Choroid plexus epithelial cell (primary cell): ENCODE measurements at places on chromosomes 7 and 10.

DNA sequence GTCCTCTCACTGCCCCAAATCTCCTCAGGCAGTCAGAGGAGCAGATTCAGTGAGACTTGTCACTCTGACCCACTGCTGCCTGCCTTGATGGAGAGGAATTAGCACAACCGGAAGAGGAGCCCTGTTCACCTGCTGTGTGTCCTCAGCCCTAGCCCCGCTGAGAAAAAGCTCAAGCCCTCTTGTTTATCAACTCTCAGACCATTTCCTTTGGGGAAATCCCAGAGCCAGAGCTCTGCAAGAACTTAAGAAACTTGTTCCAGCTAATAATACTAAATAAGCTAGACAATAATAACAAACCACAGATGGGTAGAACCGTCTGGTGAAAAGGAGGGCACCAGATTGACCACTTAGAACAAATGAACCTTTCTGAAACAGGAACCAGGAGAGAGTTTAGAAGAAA lies 37.7 kb upstream of the ITGB1 start:
- peak; percentile 85 for DNase-seq

GRCh38 chr7:66682350-66683093 lies 53.8 kb downstream of the KCTD7 start:
- peak; percentile 22 for DNase-seq

GRCh38 chr10:19845503-19846368 lies 29.5 kb downstream of the PLXDC2 start:
- DNase-seq: peak; percentile 27

DNA sequence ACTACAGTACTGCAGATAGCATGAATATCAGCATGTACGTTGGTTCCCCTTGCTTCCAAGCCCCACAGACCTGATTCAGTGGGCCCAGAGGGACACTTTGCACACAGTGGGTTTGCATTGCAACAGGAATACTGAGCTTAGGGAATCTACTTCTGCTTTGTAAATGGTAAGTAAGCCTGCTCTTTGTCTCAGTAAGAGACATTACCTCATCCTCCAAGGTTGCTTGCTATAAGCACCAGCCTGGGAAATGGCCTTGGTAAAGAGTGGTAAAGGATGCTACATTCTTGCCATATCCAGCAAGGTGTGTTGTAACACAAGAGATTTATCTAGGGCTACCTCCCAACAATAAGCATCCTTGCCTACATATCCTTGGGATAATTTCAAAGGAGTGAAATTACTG lies 730.5 kb downstream of the INHBA start:
- DNase-seq: no peak

DNA sequence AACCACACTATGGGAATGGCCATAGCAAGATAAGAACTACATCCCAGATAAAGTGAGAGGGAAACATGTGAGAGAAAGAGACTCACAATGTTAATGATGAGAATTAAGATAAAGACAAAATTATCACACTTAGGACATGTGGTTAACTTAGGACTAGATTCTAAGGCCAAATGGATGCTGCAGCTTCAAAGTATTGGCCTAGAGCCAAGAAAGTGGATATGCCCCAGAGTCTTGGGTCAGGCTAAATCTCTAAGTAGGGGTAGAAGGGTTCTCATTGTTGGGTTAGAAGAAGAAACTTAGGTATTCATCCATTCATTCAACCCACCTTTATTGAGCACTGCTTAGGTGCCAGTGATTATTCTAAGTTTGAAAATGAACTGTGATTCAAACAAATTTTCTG lies 818.0 kb downstream of the PHTF2 start:
- DNase-seq: no peak

- peak; percentile 31 for DNase-seq
Observed at GRCh38 chr7:2040893-2041270, 191.9 kb downstream of the MAD1L1 start.

DNA sequence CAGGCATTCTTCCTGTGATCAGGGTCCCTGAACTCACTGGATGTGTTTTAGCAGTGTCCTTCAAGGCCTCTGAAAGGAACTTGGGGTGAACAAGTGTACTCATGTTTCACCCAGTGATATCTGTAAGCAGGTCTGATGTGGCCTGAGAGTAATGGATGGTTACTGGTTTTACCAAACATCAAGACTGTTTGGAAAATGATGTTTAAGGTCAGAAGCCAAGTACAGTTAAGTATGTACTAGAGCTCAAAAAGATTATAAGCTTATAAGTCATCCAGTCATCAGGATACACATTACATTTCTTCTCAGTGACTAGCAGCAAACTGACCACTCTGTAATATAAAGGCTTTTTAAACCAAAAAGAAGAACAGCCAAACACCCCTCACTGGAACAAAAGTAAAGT lies 79.8 kb upstream of the PTN start:
- no peak for DNase-seq

GRCh38 chr7:79227044-79227443 lies 226.4 kb downstream of the MAGI2 start:
- no peak for DNase-seq

DNA sequence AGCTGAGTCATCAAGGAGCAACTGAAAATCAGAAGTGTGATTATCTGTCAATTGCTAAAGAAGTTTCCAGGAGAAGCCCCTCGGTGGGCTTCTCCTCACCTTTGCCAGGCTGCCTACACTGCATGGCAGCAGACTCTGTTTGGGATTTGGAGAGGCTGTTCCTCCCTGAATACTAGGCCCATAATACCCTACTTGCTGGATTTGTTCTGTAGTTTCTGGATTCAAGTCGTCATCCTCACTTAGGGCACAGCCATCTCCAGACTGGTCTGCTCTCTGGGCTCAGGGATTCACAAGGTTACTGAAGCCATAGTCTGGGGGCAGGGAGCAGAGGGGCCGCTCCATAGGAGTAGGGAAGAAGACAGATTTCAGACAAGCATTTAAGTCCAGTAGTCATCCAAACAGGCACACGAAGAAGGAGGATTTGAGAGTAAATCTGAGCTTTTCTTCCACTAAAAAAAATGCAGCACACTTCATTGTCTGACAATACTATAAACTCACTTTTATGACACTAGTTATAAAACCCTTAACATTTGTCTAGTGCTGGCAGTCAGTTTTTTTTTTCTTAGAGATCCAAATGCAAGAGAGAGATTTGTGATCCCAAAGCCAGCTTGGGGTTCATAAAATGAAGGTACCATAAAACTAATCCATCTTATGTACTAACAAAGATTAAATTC lies 723.3 kb downstream of the GRID1 start:
- no peak for DNase-seq

DNA sequence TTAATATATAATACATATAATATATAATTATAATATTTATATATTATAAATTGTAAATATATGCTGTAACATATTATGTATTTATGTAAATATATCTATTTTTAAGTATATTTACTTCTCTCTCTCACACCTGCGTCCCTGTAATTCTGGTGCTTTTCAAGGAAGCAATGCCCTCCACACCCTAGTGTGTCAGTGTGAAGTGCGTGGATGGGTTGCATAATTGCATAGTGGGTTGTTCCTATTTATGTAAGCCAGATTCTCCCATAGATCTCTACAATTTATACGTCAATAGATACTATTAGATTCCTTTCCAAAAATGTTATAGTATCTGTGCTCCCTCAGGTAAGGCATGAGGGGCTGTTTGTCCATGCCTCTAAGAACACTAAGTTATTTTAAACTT lies 49.9 kb upstream of the CPN1 start:
- no peak for DNase-seq

DNA sequence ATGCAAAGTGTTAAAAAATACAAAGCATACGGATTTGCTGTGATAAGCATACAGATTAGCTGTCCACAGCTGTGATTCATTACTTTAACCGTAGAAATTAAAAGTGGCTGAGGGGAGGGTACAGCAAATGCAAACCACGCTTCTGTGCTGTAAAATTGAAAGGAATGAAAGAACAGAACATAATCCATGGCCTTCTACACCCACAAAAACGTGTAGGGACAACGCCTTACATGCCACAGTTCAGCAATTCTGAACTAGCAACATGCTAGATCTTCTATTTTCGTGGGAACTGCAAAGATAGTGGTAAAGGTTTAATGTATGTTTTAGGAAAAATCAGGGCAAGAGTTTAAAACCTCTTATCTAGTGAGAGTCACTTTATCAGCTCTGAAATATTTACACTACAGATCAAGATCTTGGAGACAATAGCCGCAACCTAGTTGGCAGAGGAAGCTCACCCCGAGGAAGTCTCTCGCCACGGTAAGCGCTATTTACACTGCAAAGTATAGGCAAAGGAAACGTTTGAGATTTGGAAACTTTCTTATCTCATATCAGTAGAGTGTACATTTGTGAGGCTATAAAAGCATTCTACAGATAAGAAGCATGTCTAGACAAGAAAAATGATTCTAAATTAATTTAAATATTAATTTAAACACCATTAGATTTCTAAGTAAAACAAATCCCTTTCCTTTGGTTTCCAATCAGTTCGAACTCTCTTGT lies 193.6 kb downstream of the MLLT10 start:
- peak; percentile 49 for DNase-seq
